ENCODE measurements at places on chromosomes 2 and 18. TPM values are rescaled to one million over a fixed set of nuclear protein-coding genes. Genes with fewer than 3 reads are reported as not detected.

Gene RIOK3
- total RNA-seq, result 28.1 TPM

Gene GRP
- not detected for total RNA-seq

DNA sequence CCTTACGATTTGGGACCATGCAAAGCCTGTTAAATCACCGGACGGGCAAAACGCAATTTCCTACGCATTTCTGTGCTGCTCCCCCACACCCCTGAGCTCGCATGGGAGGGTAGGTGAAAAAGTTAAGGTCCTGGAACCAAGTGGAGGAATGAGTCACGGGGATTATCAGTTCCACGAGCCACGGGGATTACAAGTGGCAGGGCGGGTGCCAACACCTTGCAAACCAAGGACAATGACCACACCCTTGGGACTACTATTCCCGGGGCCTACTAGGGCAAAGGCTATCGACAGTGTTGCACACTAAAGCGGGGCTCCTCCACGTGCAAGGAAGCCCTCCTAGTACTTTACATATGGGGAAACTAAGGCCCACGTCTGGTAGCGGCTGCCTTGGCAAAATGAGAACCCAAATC, 447 bp downstream of the RETSAT start:
- peak; percentile 36 for DNase-seq

Gene DCDC2C
- not detected for total RNA-seq

All from Caco-2 (cell line).